NCI-H1092 treated with DMSO at 0.1 percent for 48 hours (cell line): ENCODE measurements at places on chromosomes 5 and 9.

- peak; percentile 50 for DNase-seq
These were observed 278.1 kb downstream of the AOPEP start for GRCh38 chr9:95004411-95005277.

DNA sequence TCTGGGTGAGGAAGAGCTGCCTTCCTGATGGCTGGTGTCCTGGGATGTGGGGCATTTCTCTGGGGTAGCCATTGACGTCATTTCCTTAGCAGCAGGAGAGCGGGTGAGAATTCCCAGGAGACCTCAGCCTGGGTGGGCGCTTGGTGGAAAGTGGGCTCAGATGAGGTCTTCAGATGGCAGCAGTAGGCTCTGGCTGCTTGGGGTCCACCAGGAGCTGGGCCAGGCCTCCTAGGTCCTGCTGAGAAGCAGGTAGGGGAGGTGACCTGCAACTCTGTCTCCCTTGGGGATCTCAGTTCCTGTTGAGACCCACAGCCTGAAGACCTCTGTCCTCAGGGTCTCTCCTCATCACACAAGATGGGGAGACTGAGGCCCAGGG, 31.5 kb downstream of the FAM163B start:
- no peak for DNase-seq

- DNase-seq, result no peak
These were observed 211.2 kb downstream of the RAB3C start for GRCh38 chr5:58793888-58794657.

DNA sequence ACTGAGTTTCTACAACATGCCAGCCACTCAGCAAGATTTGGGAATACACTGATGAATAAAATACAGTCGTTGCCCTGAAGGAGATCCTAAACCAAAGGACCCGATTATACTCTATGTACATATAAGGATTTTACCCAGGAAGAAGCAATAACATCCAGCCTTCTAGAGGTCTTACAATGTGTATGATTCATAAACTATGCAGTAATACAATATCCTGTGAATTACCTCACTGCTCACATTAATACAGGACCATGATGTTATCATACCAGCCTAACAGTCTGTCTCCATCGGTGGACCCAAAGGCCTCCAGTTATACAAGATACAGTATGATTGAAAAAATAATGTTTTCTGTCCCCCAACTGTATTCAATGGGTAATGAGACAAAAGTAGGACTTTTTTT, 310.5 kb upstream of the TRPM3 start:
- no peak for DNase-seq

DNA sequence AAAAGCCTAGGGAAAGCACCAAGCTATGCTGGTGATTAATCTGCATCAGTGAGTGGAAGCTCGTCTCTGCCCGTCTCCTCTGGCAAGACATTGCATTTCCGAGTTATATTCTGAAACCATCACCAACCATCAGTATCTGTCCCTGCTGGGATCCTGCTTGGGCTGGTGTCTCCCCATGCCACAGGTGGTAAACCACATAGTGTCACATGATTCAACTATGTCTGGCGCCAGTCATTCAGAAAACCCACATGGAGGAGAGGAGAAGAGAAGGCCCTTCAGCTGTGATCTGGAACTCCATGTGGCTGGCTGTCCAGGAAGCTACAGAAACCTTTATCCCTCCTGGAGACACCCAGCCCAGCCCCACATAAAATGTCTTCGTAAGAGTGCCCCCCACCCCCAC, 4.8 kb downstream of the IL9 start:
- DNase-seq, result no peak

GRCh38 chr5:22354956-22355355, 498.2 kb downstream of the CDH12 start:
- DNase-seq, result no peak

- no peak for DNase-seq
These were observed 8.2 kb upstream of the GDNF start for GRCh38 chr5:37847978-37848425.

DNA sequence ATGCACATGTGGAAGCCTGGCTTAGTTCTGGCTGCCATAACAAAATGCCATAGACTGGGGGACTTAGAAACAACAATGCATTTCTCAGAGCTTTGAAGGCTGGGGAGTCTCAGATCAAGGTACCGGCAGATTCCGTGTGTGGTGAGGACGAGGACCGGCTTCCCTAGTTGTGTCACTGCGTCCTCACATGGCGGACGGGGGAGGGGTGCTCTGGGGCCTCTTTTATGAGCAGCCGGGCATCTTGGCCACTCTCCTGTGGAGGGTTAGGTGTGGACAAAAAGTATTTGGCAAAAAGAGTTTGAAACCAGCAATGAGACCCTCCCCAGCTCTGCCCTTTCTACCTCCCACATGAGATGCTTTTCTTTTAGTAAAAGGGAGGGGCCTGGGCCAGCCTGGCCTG, 118.5 kb upstream of the LPCAT1 start:
- DNase-seq, result no peak

- DNase-seq, result no peak
These were observed 24.6 kb upstream of the SVEP1 start for GRCh38 chr9:110604171-110604601.

DNA sequence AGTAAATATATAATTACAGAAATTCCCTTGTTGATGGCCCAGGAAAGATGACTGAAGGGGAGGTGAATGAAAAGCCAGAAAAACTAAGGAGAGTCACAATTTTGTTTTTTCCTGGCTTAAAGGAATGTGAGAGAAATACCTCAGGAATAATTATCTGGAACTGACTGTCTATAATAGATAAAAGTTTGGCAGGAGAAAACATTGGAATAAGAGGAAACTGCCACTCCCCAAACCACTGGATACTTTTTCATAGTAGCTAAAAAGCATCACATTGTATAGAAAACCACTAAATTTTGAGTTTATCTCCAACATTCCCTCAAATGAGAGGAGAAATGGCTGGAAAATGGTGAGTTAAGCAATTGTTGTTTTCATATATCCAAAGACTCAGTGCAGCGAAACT, 326.0 kb downstream of the NPR3 start:
- DNase-seq, result no peak

DNA sequence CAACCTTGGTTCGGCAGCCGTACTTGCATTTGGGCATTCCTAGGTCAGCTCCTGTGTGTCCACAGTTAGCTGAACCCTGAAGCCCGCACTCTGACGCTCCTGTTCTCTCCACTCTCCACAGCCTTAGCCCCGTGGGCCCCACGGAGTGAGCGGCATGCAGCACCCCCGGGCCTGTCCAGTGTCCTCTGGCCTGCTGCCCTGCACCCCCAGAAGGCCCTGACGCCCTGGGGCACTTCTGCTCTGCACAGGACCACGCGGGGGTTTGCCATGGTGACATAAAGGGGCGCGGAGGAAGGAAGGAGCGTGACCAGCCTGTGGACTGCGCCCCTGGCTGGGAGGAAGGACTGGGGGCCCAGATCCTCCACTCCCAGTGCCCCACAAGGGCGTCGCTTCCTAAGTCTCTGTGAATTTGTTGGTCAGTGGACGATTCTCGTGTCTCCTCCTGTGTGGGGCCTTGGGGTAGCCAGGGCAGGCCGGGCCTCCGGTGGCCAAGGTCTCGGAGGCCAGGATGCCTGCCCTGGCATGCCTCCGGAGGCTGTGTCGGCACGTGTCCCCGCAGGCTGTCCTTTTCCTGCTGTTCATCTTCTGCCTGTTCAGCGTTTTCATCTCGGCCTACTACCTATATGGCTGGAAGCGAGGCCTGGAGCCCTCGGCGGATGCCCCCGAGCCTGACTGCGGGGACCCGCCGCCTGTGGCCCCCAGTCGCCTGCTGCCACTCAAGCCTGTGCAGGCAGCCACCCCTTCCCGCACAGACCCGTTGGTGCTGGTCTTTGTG, 13.0 kb downstream of the NDST1 start:
- DNase-seq, result no peak

GRCh38 chr9:37997636-37998374, 71.2 kb downstream of the SHB start:
- no peak for DNase-seq

- no peak for DNase-seq
These were observed 30.0 kb upstream of the AOPEP start for GRCh38 chr9:94696545-94696944.

GRCh38 chr9:97808415-97808814, 44.6 kb upstream of the FOXE1 start:
- DNase-seq, result no peak

DNA sequence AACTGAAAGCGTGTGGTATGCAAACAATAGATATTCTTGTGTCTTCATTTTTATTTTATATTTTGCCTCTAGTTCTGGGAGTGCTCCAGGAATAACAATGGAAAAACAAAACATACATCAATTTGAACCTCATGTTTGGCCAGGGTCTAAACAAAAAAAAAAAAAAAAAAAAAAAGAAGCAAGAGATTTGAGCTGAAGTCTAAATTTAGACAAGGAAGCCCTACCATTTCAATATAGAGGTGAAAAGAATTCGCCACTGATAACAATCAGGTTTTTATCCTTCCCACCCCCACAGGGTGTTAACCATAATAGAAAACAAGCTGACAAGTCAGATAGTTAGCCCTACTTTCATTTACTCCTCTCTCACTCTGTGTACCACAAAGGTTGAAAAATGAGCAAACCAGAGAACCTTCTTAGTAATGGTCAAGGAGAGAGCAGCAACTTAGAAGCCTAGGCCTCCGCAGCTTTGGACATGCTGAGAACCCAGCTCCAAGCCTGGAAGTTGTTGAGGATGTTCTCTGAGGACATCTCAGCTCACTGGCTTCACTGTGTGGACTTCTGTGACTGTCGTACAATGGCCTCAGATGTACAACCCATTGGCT, 118.2 kb upstream of the HMHB1 start:
- no peak for DNase-seq
